ENCODE measurements at places on chromosomes 16 and 17. TPM values are rescaled to one million over a fixed set of nuclear protein-coding genes. Genes with fewer than 3 reads are reported as not detected.

CNGB1 gene
- total RNA-seq: 0.43 TPM

- DNase-seq: no peak
Observed at GRCh38 chr16:12435730-12436129, 368.0 kb downstream of the CPPED1 start.

- no peak for DNase-seq
Observed at GRCh38 chr17:1755252-1755826, 6.5 kb upstream of the SERPINF1 start.

SLC38A8 gene
- 0.31 TPM for total RNA-seq

- DNase-seq: no peak
Observed at GRCh38 chr17:43979671-43980070, 24.8 kb upstream of the NAGS start.

C1QTNF8 gene
- total RNA-seq: not detected

OR2C1 gene
- total RNA-seq: 0.16 TPM

- no peak for DNase-seq
Observed at GRCh38 chr17:6374271-6374691, 60.6 kb downstream of the AIPL1 start.

DNA sequence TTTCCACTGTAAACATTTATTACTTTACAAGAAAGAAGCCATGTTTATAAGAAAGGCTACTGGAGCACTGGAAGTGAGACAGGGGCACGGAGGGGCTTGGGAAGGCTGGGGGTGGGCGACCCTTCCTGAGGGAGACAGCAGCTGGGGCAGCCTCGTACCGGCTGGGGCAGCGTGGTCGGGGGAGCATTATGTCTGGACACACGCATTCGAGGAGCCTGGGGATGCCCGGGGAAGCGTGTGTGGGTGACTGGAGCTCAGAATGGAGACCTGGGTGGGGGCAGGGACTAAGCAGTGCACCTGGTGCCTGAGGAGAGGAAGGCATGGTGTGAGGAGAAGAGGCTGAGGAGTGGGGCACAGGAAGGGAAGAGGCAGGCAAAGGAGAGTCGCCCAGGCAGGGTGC is 64.5 kb downstream of the SRCIN1 start:
- no peak for DNase-seq

- DNase-seq: peak; percentile 91
Observed at GRCh38 chr16:117379-118365, 20.8 kb downstream of the NPRL3 start.

GRCh38 chr16:17439580-17439979 is 31.2 kb downstream of the XYLT1 start:
- DNase-seq: no peak

- no peak for DNase-seq
Observed at GRCh38 chr16:27107185-27107592, 40.5 kb downstream of the C16orf82 start.

DNA sequence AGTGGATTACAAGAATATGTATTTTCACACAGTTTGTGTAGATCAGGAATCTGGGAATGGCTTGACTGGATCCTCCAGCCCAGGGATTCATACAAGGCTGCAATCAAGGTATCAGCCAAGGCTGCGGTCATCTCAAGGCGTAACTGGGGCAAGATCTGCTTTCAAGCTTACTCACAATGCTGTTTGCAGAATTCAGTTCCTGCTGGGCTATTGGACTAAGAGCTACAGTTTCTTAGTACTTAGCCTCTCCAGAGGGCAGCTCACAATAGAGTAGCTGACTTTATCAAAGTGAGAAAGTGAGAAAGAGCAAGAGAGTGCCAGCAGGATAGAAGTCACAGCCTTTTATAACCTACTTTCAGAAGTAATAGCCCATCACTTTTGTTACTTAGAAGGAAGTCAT is 211.0 kb downstream of the MAP2K6 start:
- DNase-seq: no peak

GRCh38 chr17:63279498-63280230 is 166.4 kb downstream of the CYB561 start:
- no peak for DNase-seq

DNA sequence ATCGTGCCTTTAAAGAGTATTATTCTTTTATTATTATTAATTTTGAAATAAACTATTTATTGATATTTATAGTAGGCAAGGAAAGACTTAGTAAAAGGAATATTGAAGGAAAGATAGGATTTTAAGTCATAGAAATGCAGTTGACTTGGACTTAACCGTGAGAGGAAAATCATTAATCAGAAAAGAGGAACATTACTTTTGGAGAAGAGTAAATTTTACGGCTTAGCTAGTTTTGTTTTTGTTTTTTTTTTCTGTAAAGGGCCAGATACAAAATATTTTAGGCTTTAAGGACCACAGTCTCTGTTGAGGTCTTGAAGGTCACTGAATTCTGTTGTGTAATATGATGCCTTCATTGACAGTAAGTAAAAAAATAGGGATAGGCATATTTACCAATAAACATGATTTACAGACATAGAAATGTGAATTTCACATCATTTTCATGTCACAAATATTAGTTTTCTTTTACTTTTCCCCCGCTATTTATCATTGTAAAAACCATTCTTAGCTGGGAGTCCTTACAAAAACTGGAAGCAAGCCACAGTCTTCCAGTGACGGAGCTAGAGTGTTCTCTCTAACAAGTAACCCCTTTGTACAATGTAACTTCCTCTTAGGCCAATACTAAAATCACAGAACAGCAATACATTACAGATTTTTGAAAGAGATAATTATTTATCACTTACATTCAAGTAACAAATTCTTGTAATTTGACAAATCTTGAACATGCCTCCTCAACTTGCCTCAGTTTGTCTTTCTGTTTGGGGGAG is 2.3 kb upstream of the KCNJ16 start:
- DNase-seq: no peak

HIGD1B gene
- total RNA-seq: 1.7 TPM

GRCh38 chr17:19590451-19590850 is 56.8 kb downstream of the SLC47A1 start:
- no peak for DNase-seq

RAB26 gene
- 36.8 TPM for total RNA-seq
